HFF-Myc (cell line): ENCODE measurements at places on chromosomes 7 and 10.
A peak's percentile ranks its signal among the peaks of the same experiment; 100 is the strongest.

DNA sequence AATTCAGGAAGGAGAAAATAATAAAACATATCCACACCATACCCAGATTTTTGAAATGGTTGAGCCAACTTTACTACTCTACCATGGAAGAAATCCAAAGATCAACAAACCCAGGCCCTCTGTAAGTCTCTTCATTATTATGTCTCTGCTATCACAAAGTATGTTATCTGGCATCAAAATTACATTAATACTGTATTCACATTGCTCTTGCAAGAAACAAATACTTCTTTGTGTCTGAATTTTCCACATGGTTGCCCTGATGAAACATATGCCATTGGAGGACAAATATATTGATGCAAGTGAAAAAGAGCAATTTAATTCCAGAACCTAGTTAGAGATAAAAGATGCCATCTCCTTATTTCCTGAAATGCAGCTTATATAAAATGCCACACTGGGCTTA is 204.0 kb downstream of the FZD1 start:
- DNase-seq = no peak

GRCh38 chr10:127945341-127945758 is 38.4 kb downstream of the PTPRE start:
- peak; percentile 4 for DNase-seq

- DNase-seq = no peak
Measured at GRCh38 chr10:113216102-113216501, 266.1 kb downstream of the TCF7L2 start.

- DNase-seq = no peak
Measured at GRCh38 chr7:109901926-109902325, 1189.0 kb upstream of the LRRN3 start.

GRCh38 chr10:30199376-30200016 is 140.1 kb upstream of the JCAD start:
- DNase-seq = no peak

GRCh38 chr7:29329686-29330085 is 135.1 kb downstream of the CHN2 start:
- DNase-seq = no peak

DNA sequence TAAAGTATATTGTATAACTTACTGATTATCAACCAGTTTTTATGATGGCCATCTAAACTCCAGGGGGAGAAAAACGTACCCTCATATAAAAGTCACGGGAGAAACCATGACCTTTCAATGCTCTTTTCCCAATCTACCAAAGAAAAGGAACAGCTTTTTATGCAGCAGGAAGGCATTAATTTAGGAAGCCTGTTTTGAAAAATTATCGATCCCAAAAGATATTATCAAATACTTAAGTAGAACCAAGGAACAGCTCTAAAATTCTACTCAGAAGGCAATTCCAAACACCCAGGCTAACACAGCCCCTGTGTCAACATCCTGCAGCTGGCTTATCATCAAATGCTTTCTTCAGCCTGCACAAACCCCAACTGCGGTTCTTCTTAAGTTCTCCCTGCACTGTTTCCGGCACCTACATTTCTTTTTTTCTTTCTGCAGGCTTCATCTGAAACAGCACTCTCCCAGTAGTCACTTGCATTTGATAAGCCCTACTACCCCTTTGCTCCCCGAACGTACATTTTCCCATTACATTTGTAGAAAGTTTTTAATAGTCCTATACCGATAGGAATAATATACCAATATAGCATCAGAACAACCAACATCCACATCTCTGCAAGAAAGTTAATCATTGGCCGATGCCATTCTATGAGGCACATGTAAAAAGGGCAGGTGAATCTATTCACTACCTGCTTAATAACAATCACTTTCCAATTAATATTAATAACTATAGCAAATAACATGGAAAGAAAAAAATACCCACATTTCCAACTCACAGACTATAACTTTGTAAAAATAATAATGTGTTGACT is 47.9 kb downstream of the PIP4K2A start:
- no peak for DNase-seq

GRCh38 chr7:17405786-17406185 is 107.3 kb downstream of the AHR start:
- peak; percentile 47 for DNase-seq

DNA sequence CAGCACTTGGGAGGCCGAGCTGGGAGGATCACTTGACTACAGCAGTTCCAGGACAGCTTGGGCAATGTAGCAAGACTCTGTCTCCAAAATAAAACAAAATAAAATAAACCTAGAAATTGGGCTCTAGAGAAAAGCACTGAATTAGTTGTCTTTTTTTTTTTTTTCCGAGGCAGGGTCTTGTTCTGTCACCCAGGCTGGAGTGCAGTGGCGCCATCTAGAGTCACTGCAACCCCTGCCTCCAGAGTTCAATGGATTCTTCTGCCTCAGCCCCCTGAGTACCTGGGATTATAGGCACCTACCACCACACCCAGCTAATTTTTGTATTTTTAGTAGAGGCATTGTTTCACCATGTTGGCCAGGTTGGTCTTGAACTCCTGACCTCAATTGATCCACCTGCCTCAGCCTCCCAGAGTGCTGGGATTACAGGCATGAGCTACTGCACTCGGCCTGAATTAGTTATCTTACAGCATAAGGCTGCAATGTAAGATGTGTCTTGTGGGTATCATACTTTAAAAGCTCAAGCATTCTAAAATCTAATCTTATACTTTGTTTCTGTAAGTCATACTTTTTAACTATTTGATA is 12.8 kb downstream of the MEIG1 start:
- DNase-seq = no peak

DNA sequence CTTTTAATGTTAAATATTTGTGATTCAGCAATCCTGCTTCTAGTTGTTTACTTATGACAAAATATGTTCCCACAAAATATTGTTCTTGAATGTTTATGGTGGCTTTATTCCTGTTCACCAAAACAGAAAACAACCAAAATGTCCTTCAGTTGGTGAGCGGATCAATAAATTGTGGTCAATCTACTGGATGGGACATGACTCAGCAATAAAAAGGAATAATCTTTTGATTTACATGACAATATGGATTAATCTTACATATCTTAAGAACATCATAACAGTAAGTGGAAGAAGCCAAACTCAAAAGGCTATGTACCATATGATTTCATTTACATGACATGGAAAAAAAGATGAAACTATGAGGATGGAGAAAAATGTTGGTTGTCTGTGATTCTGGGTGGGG is 691.3 kb upstream of the GHITM start:
- no peak for DNase-seq

GRCh38 chr10:52768001-52768532 is 4.5 kb downstream of the MBL2 start:
- DNase-seq = no peak

- DNase-seq = peak; percentile 30
Measured at GRCh38 chr7:76020031-76020714, 25.8 kb upstream of the TMEM120A start.

DNA sequence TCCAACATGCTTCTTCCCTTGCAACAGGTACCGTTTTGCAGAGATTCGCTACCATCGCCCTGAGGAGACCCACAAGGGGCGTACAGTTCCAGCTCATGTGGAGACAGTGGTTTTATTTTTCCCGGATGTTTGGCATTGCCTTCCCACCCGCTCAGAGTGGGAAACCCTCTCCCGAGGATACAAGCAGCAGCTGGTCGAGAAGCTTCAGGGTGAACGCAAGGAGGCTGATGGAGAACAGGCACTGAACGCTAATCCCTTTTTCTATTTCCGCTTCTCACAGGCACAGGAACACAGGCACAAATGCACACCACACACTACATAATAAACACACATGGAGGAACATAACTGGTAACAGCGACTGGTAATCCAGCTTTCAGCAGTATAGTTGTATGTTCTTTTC is 35.2 kb downstream of the CCAR1 start:
- DNase-seq = no peak

- peak; percentile 57 for DNase-seq
Measured at GRCh38 chr7:28922624-28923331, 35.4 kb downstream of the TRIL start.

- no peak for DNase-seq
Measured at GRCh38 chr10:133088956-133089800, 1.5 kb downstream of the ADGRA1 start.

- no peak for DNase-seq
Measured at GRCh38 chr7:155844019-155844453, 31.8 kb upstream of the SHH start.

DNA sequence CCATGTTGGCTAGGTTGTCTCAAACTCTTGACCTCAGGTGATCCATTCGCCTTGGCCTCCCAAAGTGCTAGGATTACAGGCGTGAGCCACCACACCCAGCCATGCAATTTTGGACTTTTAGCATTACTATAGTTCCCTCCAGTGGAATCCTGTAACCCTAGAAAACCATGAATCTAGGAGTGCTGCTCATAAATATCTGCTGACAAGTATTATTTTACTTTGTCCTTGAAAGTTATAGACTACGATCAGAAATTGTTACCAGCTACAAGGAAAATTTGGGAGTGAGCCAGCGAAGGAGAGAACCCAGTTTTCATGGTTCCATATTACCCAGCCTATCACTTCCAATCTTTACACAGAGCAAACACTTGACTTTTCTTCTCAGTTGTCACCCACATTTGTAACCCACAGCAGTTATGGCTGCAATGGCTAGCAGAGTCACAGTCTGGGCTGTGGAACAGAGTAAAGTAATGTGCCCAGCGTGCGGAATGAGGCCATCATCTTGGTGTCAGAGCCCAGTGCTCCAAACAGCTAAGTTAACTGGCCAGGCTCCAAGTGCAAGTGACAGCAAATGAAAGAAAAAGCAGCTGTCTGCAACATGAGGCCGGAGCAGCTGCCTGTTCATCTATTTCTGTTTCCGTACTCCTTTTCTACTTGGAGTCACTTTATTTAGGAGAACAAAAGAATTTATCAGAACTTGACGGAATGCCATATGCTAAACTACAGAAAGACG is 29.9 kb downstream of the ZC3HC1 start:
- DNase-seq = no peak

DNA sequence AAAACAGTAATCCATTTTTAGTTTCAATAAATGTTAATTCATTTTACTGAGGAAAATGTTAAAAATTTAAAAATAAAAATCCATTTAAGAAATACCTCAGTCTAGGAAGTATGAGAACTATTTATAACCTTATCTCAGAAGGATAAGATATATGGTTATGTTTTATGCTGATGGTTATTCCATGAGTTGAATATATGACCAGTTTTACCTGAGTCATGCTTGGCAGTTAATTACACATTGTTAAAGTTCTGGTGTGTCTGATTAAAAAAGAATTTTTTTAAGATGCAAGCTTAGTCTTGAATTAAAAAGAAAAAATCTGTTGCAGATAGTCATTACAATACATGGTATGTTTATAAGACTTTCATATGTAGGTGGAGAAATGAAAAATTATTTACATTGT is 191.7 kb downstream of the ARL4A start:
- no peak for DNase-seq

GRCh38 chr7:139046143-139046542 is 10.3 kb upstream of the ZC3HAV1L start:
- DNase-seq = no peak

DNA sequence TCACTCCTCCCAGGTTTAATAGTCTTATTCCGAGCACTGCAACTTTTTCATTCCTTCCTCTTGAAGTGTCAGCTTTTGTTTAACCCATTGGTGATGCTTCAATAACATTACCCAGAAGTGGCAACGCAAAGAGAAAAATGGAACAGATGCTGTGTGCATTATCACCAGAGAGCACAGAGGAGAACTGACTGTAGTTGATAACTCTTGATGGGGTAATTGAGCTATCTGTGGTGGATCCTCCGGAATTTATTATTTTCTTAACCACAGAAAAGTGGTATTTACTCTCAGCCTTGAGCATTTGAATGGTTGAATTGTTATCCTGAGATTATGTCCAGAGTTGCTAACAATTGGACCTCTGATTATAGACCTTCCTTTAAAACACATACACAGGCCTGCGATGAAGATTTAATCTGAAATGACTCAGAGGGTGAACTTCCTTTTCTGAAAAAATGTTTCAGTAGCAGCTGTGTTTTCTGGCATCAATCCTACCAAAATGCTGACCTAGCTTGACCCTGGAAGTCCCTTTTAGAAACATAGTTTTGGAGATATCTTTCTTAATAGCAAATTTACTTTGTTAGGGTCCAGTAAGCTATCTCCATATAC is 1584.4 kb upstream of the LRRTM3 start:
- DNase-seq = no peak

- DNase-seq = no peak
Measured at GRCh38 chr7:25295387-25295786, 67.1 kb upstream of the NPVF start.

- no peak for DNase-seq
Measured at GRCh38 chr10:2839081-2839725, 228.1 kb upstream of the PFKP start.

- DNase-seq = no peak
Measured at GRCh38 chr10:625751-626711, 63.4 kb downstream of the DIP2C start.

- DNase-seq = no peak
Measured at GRCh38 chr7:74479961-74480829, 26.5 kb downstream of the GTF2IRD1 start.

DNA sequence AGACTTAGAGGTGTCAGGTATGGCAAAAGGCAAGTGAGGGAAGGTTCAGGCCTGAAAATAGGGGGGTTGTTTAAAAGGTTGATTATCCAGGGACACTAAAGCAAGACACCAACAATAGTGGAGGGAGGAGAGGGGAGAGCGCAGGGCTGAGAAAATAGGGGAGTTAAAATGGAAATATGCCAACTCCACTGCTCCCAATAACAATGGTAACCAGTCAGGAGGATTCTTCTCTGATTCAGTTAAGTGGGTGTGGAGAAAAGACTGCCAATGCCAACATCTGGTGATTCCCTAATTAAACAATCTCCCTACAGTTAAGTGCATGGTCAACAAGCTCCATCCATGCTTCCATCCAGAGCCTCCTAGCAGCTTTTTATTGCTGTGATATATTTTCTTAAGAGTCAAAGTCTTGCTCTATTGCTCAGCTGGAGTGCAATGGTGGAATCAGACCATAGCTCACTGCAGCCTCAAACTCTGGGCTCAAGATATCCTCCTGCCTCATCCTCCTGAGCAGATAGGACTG is 183.3 kb downstream of the JAZF1 start:
- DNase-seq = no peak

GRCh38 chr7:68244389-68244788 is 1247.8 kb downstream of the TYW1 start:
- DNase-seq = no peak

DNA sequence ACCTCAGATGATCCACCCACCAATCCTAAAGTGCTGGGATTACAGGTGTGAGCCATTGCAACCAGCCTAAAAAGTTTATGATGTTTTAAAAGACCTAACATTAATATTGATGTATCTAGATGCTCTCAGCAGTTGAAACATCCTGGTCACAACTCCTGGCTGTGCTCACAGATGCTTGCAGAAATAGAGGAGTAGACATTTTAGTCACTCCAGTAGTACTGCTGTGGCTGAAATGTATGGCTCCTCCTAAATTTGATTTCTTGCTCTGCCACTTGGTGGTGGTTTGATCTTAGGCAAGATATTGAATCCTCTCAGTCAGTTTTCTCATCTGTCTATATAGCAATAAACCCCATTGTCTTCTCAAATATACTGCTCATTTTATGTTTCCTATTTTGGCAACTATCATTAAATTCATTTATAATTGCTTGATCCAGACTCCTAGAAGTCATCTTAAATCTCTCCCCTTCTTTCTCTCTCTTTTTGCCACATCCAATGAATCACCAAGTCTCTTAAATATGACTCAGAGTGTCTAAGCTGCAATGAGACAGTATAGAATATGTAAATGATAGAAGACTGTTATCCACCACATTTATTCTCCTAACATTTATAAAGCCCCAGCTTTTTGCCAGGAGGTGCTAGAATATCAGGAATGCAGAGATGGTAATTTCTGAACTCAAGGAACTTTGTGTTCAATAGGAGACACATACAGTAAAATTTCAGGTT is 78.1 kb upstream of the NRBF2 start:
- DNase-seq = no peak
